Left ventricle myocardium inferior (tissue), 1 donor: ENCODE measurements at places on chromosomes 12 and 14. TPM values are rescaled to one million over a fixed set of nuclear protein-coding genes. Genes with fewer than 3 reads are reported as not detected.
A peak's percentile ranks its signal among the peaks of the same experiment; 100 is the strongest.

DNA sequence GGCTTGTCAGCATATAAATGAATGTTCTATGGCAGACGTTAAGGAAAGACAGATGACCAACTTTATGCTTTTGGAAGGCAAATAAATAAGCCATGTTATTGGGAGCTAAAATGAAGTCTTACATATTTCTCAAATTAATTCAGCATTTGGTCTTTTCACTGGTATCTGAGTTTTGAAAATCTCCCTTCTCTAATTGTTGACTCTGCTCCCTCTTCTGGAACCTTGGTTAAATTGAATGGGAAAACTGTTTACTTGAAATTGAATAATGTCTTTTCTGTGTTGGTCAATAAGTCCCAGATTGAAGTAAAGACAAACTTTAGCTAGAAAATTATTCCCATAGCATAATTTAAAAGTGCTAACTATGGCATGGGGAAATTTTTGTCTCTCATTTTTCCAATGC is 38.7 kb downstream of the LGR5 start:
- DNase-seq = no peak

GRCh38 chr14:69876221-69876847 is 2.9 kb upstream of the SMOC1 start:
- DNase-seq = no peak

GRCh38 chr12:44589697-44590096 is 286.4 kb downstream of the NELL2 start:
- DNase-seq = no peak

The COX8C gene
- total RNA-seq = 1.3 TPM

GRCh38 chr14:31740688-31741087 is 179.5 kb downstream of the NUBPL start:
- no peak for DNase-seq

The MLF2 gene
- total RNA-seq = 153 TPM

- no peak for DNase-seq
Observed at GRCh38 chr12:105929192-105929591, 209.6 kb downstream of the NUAK1 start.

- DNase-seq = no peak
Observed at GRCh38 chr14:89212386-89213235, 204.4 kb downstream of the FOXN3 start.

- DNase-seq = no peak
Observed at GRCh38 chr12:104204690-104205480, 10.7 kb upstream of the TXNRD1 start.

The MIP gene
- total RNA-seq = not detected

- DNase-seq = no peak
Observed at GRCh38 chr12:4915752-4916151, 6.0 kb downstream of the KCNA1 start.

The DYNLL1 gene
- 175 TPM for total RNA-seq

The TUNAR gene
- total RNA-seq = not detected

- no peak for DNase-seq
Observed at GRCh38 chr12:132922676-132923075, 33.4 kb downstream of the ZNF605 start.

The TOMM20L gene
- not detected for total RNA-seq

GRCh38 chr14:46250113-46250703 is 401.4 kb downstream of the RPL10L start:
- no peak for DNase-seq

The CTSG gene
- total RNA-seq = 0.80 TPM

GRCh38 chr14:61234215-61234916 is 46.8 kb downstream of the TMEM30B start:
- DNase-seq = no peak

The NGB gene
- total RNA-seq = not detected

DNA sequence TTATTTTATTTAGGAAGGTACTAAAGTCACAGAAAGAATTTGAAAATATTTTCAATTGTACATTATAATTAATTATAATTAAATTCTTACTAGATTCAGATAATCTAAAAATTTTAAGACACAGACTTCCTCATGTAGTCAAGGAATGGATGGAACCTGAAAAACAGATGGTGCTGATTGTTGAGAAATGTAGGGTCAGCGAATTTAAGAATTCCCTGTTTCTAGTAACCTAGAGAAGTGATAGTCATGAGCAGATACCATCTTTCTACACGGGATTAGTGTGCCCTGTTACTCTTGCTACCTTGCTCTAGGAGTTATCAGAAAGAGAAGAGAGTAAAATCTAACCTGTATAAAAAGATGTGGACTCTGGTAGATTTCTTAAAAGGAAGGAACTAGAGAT is 37.5 kb upstream of the PTHLH start:
- DNase-seq = no peak

DNA sequence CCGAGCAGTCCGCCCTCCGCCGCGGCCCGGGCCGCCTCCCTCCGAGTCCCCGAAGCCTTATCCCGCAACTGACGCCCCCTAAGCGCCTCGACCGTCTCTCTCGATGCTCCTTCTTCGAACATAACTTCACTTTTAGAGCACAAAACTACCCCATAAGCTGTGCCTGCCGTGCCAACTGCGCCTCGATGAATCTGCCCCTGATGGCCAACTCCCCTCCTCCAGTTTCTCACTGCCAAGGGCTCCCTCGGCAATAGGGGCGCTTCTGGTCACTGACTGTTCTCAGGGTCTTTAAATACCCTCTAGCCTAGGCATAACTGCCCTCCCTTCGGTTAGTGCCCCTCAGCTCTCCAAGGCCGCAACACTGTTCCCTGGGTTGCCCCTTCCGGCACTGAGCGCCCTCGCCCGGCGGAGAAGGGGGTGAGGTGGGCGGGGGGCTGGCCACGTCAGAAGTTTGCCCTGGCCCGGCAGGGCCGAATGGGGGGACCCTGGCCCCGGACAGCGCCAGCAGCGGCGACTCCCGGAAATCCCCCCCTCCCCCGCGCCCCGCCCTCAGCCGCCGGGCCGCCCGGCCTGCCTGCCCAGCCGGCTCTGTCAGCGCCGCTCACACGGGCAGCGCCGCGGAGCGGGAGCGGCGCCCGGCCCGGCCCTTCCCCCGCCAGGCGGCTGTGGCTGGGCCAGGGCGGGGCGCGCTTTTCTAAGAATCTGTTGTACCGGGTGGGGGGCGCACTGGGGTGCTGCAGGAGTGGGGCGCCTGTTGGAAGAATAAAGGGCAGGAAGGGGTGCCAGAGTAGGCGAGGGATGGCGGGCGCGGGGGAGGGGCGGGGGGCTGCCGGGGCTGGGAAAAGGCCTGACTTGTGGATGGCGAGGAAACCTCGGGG is 10.6 kb downstream of the RARG start:
- peak; percentile 81 for DNase-seq

The NPAS3 gene
- total RNA-seq = 2.5 TPM

DNA sequence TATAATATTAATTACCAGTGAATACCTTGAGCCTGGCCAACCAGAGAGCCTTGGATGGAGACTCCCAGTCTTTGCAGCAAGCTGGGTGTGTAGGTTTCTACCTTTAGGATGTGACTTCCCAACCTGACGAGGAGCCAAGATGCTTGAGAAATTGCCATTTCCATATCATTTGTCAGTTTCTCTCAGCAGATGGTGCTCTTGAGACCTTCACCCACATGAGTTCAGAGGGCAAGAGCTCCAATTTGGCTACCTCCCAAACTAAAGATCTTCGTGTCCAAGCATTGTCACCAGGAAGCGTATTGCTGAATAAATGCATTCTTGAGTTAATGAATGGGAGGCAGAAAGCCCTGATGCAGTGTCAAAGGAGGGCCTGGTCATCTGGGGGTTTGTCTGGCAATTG is 106.4 kb upstream of the TBX5 start:
- no peak for DNase-seq

GRCh38 chr14:74935360-74935680 is 12.3 kb upstream of the RPS6KL1 start:
- DNase-seq = peak; percentile 46
